Calu3 (cell line): ENCODE measurements at places on chromosomes 11 and 22.

GRCh38 chr11:114619659-114620173, 24.1 kb upstream of the NXPE4 start:
- H3K4me3 ChIP-seq: no peak overlapping the region
- H3K4me1 ChIP-seq: no peaks in the 10 kb centered on the region
- no peak overlapping the region for H3K27ac ChIP-seq
- H3K27me3 ChIP-seq: no peaks in the 10 kb centered on the region
- H3K36me3 ChIP-seq: no peaks in the 10 kb centered on the region

DNA sequence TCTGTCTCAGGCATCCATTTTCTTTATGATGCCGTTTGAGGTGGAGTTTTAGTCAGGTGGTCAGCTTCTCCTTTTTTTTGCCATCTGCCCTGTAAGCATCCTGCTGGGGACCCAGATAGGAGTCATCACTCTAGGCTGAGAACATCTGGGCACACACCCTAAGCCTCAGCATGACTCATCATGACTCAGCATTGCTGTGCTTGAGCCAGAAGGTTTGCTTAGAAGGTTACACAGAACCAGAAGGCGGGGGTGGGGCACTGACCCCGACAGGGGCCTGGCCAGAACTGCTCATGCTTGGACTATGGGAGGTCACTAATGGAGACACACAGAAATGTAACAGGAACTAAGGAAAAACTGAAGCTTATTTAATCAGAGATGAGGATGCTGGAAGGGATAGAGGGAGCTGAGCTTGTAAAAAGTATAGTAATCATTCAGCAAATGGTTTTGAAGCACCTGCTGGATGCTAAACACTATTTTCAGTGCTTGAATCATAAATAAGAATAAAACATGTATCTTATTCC, 10.9 kb upstream of the HBE1 start:
- no peaks in the 10 kb centered on the region for H3K36me3 ChIP-seq
- H3K27ac ChIP-seq: no peak overlapping the region
- H3K27me3 ChIP-seq: no peaks in the 10 kb centered on the region
- peaks cover 8% of the 10 kb centered on the region for H3K4me1 ChIP-seq
- H3K4me3 ChIP-seq: no peak overlapping the region
- DNase-seq: peak; percentile 40

DNA sequence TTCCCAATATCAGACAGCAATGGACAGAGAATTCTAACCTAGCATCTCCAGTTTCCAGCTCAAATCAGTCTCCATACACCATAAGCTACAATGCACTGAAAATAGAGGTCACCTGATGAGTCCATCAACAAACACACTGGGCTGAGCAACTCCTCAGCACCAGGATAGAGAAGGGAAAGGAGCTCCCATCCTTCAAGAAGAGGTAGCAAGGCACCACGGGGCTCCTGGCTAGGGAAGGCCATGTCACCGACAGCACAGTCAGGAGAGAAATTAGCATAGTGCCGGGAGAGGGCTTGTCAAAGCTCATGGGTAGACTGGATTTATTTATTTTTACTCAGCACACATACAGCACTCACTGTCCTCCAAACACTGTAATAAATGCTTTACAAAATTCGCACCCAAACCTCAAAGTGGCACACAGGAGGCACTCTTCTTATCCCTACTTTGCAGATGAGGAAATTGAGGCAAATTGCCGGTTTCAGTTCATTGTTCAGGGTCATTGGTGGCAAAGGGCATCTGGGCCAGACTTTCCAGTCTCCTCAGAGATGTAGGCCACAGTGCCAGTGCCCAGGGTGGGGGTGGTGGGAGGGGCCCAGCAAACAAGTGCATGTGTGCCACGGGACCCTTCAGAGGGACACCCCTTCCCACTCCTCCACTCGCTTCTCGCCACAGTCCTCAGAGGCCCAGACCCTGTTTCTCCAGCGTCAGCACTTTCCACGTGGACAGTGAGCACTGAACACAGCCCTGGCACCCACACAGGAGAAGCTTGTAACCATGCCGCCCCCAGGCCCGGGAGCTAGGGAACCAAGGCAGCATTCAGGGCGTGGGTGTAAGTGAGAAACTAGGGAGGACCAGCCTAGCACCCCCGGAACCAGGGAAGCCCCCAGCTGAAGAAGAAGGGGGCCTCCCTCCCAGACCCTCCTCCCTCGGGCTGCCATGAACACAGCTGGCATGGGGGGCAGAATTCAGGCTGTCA, 1417.4 kb downstream of the TBC1D22A start:
- no peak overlapping the region for H3K4me3 ChIP-seq
- DNase-seq: no peak
- no peaks in the 10 kb centered on the region for H3K4me1 ChIP-seq
- H3K36me3 ChIP-seq: no peaks in the 10 kb centered on the region
- no peaks in the 10 kb centered on the region for H3K27me3 ChIP-seq
- no peak overlapping the region for H3K27ac ChIP-seq

DNA sequence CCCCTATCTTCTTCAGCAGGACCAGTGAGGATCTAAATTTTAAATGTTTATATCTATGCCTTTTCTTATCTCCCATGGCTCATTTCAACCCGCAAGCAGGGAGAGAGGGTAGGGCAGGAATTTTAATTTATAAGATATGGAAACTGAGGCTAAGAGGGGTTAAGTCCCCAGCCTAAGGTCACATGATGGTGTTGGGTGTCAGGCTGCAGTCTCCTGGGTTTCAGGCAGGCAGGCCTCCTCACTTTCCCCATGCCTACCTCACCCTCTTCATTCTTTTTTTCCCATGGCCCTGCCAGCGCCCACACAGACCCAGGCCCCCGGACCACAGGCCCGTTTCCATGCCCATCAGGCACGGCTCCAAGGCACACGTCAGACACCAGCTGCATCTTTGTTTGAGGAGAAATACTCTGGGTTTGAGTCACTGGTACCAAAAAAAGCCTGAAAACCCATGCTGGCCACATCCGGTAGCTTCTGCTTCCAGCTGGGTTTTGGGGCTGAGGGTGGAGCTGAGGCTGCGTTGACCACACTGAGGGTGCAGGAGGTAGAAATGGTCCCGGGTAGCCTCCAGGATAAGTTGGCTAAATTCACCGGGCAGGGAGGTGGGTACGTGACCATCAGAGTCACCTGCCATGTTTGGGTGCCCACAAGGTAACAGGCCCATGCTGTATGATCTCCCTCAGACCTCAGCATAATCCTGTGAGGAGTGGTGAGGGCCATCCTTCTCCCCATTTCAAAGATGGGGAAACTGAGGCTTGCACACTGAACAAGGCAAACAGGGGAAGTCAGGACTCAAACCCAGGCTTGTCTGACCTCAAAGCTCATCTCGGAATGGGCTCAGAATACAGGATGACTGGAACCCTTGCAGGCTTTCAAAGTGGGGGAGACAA, 7.5 kb downstream of the CRYBB1 start:
- no peak overlapping the region for H3K27ac ChIP-seq
- H3K4me1 ChIP-seq: no peaks in the 10 kb centered on the region
- H3K27me3 ChIP-seq: peaks cover 67% of the 10 kb centered on the region
- no peaks in the 10 kb centered on the region for H3K36me3 ChIP-seq
- H3K4me3 ChIP-seq: no peak overlapping the region

DNA sequence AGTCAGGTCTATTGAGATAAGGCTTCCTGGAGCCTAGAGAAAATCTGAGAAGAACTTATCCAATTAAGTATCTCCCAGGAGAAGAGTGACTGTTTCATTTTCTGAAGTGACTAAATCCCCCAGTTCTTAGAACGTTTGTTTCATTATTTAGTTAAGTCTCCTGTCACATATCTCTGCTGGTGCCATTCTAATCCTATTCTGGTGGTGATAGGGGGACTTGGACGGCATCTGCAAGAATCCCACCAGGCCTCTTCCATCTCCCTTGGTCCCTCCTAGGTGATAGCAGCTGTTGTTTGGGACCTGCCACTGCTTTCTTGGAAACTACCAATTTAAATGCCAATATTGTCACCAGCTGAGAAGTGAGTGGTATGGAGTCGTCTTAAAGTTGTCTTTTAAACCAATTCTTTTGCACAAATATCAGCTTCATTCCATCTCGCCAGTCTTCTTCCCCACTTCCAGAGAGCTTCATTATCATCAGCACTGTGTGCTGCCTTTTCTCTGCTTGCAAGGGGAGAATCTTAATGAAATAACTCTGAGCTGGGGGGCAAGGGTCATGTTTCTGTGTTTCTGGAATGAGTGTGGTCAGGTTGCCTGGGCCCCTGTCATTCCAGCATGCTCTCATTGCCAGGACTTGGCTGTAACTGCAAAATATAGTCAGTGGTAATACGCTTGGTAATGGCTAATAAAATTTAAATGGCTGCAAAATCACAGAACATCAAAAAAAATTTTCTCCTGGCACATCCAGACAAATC, 104.8 kb downstream of the LDLRAD3 start:
- no peaks in the 10 kb centered on the region for H3K36me3 ChIP-seq
- H3K27me3 ChIP-seq: no peaks in the 10 kb centered on the region

- no peak overlapping the region for H3K4me3 ChIP-seq
- H3K4me1 ChIP-seq: peaks cover 15% of the 10 kb centered on the region
- H3K36me3 ChIP-seq: peaks cover 3% of the 10 kb centered on the region
- peaks cover 66% of the 10 kb centered on the region for H3K27me3 ChIP-seq
- no peak for DNase-seq
- H3K27ac ChIP-seq: no peak overlapping the region
Observed at GRCh38 chr22:24500277-24500820, 5.2 kb downstream of the UPB1 start.

DNA sequence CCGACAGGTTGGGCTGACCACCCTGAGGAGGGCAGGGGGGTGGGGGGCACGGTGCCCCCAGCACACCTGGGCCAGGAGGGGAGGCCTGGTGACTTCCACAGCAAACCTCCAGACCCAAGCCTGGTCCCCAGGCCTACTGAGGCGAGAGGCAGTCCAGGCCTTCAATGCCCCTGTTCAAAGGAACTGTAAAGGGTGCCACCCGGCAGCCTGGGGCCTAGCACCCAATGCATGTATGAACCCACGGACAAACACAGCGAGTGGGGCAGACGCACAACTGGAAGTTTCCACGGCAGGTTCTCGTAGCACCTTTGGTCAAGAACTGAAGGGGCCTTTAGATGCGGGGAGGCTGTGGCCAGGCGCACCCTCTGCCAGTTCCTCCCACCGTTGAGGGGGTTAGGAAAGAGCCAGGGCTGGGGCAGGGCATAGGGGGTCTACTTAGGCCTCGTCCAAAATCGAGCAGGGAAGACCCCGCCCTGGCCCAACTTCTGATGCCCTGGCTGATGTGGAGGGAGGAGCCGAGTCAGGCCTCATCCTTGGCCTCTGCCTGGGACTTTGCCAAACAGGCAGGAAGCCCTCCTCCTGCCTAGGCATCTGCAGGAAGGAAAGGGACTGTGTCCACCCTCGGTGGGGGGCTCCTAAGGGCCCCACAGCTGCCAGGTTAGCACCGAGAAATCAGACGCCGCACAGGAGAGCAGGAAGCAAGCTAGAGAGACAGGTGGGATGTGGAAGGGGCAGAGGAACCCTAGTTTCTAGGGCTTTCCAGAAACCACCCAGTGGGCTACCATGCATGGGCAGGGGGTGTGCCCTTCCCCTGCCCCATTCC, 6.6 kb downstream of the CBX6 start:
- H3K27ac ChIP-seq: no peak overlapping the region
- no peaks in the 10 kb centered on the region for H3K27me3 ChIP-seq
- no peak overlapping the region for H3K4me3 ChIP-seq
- H3K4me1 ChIP-seq: peaks cover 13% of the 10 kb centered on the region

DNA sequence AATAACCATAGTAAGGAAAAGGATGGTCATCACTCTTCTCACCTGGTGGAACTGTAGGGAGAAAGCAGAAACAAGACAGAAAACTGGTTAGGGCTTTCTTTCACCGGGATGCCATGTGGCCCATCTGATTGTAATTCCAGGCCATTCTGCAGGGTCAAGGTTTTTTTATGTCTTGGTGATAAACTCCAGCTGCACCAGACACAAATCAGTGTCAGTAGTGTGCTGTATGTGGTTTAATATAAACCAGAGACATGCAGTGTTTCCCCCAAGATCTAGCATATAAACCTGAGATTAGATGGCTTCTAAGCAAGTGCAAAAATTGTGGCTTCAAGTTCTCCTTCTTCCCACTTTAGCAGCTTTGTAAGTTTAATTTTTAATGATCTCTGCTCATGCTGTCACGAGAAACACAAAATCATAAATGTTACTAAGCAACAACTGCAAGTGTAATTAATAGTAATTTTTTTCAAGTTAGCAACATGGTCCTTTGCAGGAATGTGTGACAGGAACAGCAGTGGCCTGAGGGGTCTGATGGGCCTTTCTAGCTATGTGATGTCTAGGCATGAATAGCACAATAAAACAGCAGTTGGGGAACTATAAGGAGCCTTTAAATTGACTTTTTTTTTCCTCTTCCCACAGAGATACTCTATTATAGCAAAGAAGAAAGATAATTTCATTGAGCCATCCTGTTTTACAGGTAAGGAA, 41.6 kb downstream of the BDNF start:
- no peak for DNase-seq
- H3K4me3 ChIP-seq: no peak overlapping the region
- H3K27ac ChIP-seq: no peak overlapping the region
- H3K36me3 ChIP-seq: no peaks in the 10 kb centered on the region
- peaks cover 16% of the 10 kb centered on the region for H3K4me1 ChIP-seq

- no peak overlapping the region for H3K4me3 ChIP-seq
- H3K4me1 ChIP-seq: no peaks in the 10 kb centered on the region
- no peaks in the 10 kb centered on the region for H3K27me3 ChIP-seq
- DNase-seq: no peak
- H3K27ac ChIP-seq: no peak overlapping the region
- H3K36me3 ChIP-seq: no peaks in the 10 kb centered on the region
Observed at GRCh38 chr11:41115066-41115465, 344.4 kb downstream of the LRRC4C start.

GRCh38 chr11:14094481-14095037, 132.0 kb downstream of the SPON1 start:
- H3K4me1 ChIP-seq: peaks cover 16% of the 10 kb centered on the region
- no peak for DNase-seq
- no peak overlapping the region for H3K27ac ChIP-seq
- H3K27me3 ChIP-seq: peaks cover 12% of the 10 kb centered on the region

- no peak for DNase-seq
- H3K36me3 ChIP-seq: peaks cover 22% of the 10 kb centered on the region
- H3K4me1 ChIP-seq: no peaks in the 10 kb centered on the region
- no peaks in the 10 kb centered on the region for H3K27me3 ChIP-seq
- no peak overlapping the region for H3K27ac ChIP-seq
- no peak overlapping the region for H3K4me3 ChIP-seq
Observed at GRCh38 chr11:77611921-77612320, 22.2 kb downstream of the AQP11 start.
